H9 (cell line): ENCODE measurements at places on chromosomes 16 and 17. TPM values are rescaled to one million over a fixed set of nuclear protein-coding genes. Genes with fewer than 3 reads are reported as not detected.

- H3K4me3 ChIP-seq, result no peak overlapping the region
- DNase-seq, result no peak
- H3K4me1 ChIP-seq, result no peaks in the 10 kb centered on the region
- H3K36me3 ChIP-seq, result no peaks in the 10 kb centered on the region
- no peaks in the 10 kb centered on the region for H3K27me3 ChIP-seq
These were observed 1494.7 kb upstream of the CDH8 start for GRCh38 chr16:63530974-63531373.

DNA sequence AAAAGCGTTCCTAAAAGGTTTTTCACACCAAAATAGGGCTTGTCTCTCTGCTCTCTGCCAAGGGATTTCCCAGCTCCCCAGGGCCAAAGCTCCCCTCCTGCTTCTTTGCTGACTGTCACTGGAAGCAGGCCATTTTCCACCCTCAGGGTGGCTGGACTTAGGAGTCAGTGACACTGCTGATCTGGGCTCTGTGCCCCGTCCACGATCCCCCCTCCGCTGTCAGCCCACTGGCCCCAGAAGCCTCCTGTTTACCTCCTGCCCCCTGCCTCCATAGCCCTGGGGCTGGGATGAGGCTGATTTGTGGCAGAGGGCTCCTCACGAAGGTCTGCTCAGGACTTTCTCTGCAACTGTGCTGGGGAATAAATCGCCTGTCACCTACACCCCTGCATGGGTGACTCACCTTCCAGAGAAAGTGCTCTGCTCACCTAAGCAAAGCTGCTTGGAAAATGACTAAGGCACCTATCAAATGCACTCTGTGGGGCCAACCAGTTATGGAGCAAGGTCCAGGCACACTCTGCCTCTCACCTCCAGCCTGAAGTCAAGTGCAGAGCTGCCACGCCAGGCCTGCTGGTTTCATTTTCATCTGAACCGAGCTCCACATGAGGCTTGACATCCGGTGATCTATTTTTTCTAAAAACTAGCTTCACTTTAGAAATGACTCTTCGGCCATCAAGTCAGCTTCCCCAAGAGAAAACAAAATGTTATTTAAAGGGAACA, 4.9 kb downstream of the MAP3K14 start:
- peaks cover 8% of the 10 kb centered on the region for H3K36me3 ChIP-seq
- DNase-seq, result no peak
- no peak overlapping the region for H3K27ac ChIP-seq
- H3K4me3 ChIP-seq, result no peak overlapping the region
- no peaks in the 10 kb centered on the region; the same call in 1 of the 2 replicates for H3K27me3 ChIP-seq
- H3K4me1 ChIP-seq, result peaks cover 3% of the 10 kb centered on the region; the same call in 1 of the 2 replicates

DNA sequence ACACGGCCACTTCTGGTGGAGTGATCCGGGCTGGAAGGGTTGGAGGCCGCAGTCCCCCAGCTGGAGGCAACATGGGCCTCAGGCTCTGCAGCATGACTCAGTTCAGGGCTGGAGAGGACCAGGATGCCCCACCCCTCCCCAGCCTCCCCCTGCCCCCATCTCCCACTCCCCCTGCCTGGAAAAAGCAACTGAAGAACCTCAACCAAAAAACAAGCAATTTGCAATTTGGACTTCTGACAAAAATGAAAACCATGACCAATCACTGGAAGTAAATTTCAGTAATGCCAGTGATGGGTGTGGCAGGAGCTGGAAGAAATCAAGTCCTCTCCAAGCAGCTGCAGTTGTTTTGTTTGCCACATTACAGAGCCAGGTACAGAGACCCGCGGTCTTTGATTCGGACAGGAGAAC, 6.6 kb upstream of the MIF4GD start:
- no peak overlapping the region for H3K27ac ChIP-seq
- no peaks in the 10 kb centered on the region for H3K27me3 ChIP-seq
- H3K4me1 ChIP-seq, result no peaks in the 10 kb centered on the region
- H3K4me3 ChIP-seq, result no peak overlapping the region
- no peak for DNase-seq
- H3K36me3 ChIP-seq, result peaks cover 6% of the 10 kb centered on the region; the same call in 2 of the 3 replicates

DNA sequence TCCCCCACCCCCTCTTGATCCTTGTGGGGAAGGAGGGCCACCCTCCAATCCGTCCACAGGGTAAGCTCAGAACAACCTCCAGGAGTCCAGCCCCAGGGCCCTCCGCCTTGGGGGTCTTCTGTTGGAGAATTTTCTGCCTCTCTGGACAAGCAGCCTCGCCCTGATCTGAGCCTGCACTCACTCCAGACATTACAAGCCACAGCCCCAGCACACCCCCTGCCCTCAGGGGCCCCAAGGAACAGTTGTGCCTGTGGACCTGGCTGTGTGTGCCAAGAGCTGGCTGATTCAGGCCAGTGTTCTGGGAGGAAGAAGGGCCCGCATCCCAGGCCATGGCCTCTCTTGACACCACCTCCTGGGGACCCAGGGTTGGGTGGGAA, 477 bp upstream of the ARHGAP27 start:
- peaks cover 19% of the 10 kb centered on the region; the same call in 1 of the 2 replicates for H3K27me3 ChIP-seq
- no peak overlapping the region for H3K27ac ChIP-seq

DNA sequence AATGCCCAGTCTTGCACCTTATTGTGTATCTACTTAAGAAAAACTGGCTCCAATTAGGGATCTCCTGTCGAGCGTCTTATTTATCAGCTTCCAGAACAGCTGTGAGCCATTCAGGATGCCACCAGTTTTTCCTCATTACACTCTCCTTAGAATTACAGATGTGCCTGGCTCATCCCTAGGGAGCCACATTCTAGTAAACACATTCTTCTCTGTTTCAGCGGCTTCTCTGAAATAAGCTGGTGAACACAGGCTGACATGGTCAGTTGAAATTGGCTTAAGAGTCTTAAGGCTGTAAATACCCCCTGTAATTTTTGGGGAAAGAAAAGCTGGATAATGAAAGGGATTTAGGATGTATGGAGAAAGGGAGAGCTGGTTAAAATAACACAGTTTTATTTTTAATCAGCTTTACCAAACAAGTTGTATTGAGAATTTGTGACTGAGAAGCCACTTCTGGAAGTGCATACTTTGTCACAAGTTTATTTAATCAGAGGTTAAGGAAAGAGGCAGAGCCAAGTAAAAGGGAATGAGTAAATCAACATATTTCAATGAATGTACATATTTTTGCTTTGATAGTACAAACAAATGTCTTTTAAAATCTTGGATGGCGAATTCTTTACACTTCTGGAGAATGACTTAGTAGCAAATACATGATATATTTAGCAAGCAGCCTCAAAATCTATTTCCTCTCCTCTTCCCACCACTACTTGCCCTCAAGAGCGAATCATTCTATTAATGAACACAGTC, 562.0 kb upstream of the GOT2 start:
- no peak overlapping the region for H3K4me3 ChIP-seq
- no peak overlapping the region for H3K27ac ChIP-seq
- no peaks in the 10 kb centered on the region for H3K27me3 ChIP-seq

DNA sequence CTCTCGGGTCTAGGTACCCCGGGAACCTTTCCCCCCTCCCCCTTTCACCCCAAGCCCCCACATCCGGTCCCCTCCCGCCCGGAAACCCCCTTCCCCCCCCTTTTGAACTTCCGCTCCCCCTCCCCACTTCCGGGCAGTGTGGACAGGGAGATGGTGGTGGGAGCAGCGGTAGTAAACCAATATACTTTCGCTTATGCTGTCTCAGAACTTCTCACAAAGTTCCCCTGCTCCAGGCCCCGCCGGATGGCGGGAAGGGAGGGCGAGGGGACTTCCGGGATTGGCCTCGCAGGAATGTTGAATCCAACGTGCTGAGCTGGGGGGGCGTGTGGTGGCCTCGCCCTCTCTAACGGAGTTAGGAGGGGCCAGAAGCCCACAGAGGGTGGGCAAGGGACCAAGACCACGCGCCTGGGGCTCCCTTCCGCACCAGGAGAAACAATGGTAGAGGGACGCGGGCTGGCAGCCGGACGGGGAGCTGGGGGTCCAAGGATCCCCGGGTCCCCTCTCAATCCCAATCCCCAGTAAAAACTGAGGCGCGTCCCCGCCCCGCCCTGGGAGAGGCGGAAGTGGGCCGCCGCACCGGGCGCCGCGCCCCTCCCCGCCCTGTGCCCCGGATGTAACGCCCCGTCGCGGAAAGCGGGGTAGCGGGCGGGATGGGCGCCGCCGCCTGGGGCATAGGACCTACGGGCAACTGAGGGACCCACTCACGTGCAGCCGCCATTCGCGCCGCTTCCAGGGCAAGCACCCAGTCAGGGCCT, 742 bp downstream of the PFN1 start:
- H3K4me3 ChIP-seq, result peak overlapping the region; percentile 100
- no peaks in the 10 kb centered on the region for H3K27me3 ChIP-seq
- peaks cover 27% of the 10 kb centered on the region for H3K36me3 ChIP-seq
- H3K27ac ChIP-seq, result peak overlapping the region; percentile 32
- H3K4me1 ChIP-seq, result peaks cover 4% of the 10 kb centered on the region; the same call in 1 of the 2 replicates

GRCh38 chr17:33328129-33328528, 35.0 kb upstream of the ASIC2 start:
- H3K27me3 ChIP-seq, result no peaks in the 10 kb centered on the region; the same call in 1 of the 2 replicates
- H3K36me3 ChIP-seq, result peaks cover 2% of the 10 kb centered on the region; the same call in 1 of the 3 replicates

DNA sequence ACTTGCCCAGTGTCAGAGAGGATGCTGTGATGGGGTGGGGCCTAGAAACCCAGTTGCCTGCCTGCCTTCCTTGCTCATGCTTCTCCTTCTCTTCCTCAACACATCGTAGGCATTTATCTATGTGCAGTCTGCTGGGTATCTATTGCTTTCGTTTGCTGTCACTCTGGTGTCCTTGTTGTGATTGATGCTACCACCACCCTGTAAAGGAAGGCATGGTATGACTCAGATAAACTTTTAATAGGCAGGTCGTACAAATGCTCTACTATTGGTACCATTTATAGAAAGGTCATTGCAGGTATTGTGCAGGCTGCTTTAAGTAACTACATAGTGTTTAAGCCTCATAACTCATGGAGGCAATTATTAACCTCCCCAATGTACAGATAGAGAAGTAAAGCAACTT, 368.9 kb downstream of the UTP18 start:
- H3K4me3 ChIP-seq, result no peak overlapping the region
- H3K4me1 ChIP-seq, result no peaks in the 10 kb centered on the region
- no peak overlapping the region for H3K27ac ChIP-seq
- H3K27me3 ChIP-seq, result no peaks in the 10 kb centered on the region

- no peaks in the 10 kb centered on the region for H3K36me3 ChIP-seq
- no peak for DNase-seq
- no peaks in the 10 kb centered on the region for H3K27me3 ChIP-seq
- H3K4me3 ChIP-seq, result no peak overlapping the region
- H3K27ac ChIP-seq, result no peak overlapping the region
These were observed 145.7 kb downstream of the ZFHX3 start for GRCh38 chr16:72902206-72902605.

Gene CTF1
- 0.72 TPM in 2 replicates for total RNA-seq

Gene CASKIN1
- 7.9 and 9.3 TPM in 2 replicates for total RNA-seq

Gene PARN
- 56.2 and 57.1 TPM in 2 replicates for total RNA-seq
